ENCODE measurements at places on chromosomes 5 and 9.
A peak's percentile ranks its signal among the peaks of the same experiment; 100 is the strongest.

DNA sequence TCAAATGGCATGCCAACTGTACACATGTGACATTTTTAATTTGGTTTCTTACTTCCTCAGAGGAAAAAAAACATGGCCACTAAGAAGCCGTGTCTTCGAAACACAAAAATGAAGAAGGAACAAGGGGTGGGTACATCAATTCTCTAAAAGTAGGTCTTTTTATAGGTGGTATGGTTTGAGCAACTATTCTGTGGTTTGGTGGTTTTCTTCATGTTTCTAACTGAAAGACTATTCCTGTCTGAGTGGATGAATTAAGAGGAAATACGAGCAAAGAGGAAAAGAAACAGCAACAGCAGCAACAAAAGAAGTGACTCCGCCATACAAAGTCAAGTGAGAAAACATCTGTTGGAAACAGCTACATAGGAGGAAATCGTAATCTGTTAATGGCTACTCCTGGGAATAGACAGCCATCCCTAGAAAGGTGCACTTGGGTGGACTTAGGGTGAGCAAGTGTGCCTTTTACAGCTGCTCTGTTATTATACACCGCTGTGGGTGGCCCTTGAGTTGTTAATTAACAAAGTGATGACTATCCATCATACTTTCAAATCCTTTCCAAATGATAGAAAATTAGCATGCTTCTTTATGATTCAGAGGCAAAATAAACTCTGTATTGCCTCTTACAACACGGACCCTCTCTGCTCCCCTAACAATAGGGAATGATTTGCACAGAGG is 575.8 kb downstream of the TLE1 start:
- DNase-seq: peak; percentile 93

DNA sequence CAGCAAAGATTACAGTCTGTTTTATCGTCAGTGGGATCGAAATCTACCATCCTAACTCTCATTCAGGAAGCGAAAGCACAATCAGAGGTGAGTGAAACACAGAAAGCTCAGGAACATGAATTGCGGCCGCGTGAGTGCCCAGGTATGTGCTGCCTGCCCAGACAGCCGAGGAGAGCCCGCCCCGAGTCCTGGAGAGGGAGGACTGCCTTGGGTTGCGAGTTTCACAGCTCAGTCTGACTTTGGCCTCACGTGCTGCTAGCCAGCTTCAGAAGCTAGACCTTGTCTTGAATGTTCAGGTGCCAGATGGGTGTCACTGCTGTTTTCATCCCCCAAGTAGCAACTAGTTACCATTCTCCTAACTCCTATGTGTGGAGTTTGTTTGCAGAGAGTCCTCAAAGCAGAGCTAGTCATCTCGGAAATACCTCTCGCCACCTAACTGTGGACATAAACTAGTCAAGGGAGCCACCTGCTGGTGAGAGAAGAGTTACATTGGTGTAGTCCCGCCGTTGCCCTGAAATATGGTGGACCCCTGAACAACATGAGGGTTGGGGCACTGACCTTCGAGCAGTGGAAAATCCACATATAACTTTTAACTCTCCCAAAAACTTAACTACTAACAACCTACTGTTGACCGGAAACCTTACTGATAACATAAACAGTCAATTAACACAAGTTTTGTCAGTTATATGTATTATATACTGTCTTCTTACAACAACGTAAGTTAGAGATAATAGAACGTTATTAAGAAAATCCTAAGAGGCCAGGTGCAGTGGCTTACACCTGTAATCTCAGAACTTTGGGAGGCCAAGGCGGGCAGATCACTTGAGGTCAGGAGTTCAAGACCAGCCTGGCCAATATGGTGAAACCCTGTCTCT is 80.9 kb downstream of the GOLPH3 start:
- DNase-seq: peak; percentile 91

- DNase-seq: no peak
Observed at GRCh38 chr5:78639791-78640190, 8.8 kb downstream of the LHFPL2 start.

DNA sequence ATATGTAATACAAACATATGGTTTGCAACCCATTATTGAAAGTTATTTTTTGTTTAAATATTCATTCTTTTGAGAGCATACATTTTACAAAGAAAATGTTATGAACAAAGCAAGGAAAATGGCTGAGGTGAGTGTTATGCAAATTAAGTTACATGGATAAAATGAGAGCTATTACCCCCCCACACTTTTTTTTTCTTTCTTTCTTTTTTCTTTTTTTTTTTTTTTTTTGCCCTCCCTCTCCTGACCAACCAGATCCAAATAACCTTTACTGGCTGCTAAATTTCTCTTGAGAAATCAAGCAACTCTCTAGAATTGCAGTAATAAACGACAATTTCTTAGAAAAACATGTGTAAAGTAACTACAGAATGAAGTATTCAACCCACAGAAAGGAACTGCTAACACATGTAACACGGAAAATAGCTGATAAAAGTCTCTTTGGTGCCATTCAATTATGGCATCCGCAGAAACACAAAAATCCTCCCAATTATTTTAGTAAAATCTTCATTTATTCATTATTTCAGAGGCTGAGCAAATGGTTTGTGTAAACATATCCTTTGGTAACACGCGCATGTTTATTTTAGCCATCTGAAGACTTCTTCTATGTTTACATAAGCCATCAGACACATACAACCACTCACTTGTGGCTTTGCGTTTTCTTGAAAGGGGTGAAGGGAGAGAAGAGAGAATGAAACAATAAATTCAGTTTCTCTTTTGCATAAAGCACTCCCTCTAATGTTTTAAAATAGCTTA is 216.1 kb downstream of the NFIB start:
- DNase-seq: no peak

DNA sequence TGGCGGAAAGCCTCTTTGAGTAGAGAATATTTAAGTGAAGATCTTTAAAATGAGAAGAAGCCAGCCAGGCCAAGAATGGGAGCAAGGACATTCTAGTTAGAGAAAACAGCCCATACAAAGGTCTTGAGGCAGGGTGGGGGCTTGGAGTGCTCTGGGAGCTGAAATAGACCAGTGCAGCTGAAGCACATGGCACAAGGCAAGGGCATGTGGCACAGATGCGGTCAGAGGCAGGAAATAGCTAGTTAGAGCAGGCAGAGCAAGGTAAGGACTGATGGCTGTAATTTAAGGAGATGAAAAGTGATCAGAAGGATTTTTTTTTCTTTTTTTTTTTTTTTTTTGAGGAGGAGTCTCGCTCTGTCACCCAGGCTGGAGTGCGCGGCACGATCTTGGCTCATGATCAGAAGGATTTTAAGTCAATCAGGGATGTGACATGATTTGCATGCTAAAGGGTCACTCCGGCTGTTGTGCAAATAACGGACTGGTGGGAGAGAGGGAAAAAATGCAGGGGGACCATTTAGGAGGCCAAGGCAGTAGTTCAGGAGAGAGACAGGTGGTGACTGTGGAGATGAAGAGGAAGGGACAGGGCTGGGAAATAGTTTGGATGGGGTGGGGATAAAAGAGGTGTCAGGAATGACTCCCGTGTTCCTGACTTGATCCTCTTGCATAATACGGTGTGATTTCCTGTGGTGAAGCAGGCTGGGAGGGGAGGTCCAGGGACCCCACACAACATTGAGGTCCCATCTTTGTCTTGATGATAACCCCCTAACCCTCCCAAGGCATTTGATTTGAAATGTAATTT is 207.6 kb downstream of the HSPA4 start:
- DNase-seq: no peak

GRCh38 chr9:35920051-35920620 is 10.8 kb downstream of the SPAAR start:
- DNase-seq: no peak

- no peak for DNase-seq
Observed at GRCh38 chr9:125176636-125177035, 13.0 kb downstream of the PPP6C start.

DNA sequence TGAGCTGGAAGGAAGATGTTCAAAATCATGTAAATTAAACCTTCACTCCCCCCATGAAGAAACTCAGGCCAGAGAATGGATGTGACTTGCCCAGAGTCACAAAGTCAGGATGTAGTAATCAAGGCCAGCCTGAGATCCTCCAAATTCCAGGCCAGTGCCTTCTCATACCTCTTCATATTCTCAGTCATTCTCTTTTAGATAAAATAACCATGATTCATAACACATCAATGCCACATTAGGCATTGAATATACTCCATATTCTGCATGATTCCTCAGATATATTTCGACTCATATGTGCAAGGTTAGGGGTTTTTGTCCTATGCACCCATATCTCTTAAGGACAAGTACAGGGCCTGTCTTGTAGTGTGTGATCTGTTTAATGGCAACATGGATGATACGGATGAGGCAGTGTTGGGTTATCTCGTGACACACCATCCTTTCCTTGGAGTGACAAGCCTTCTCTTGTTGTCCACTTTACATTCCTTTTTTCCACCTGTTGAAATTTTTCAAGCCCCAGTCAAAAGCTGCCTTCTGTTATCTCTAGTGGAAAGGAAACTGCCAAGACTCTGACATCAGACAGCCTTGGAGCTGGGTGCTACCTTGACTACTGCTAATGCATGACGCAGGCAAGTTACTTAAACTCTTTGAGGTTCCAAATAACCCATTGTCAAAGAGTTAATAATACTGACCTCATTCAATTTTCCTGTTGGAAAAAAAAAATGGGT is 227.5 kb upstream of the NR4A3 start:
- DNase-seq: no peak

- DNase-seq: no peak
Observed at GRCh38 chr9:84255696-84256095, 84.9 kb downstream of the SLC28A3 start.

- no peak for DNase-seq
Observed at GRCh38 chr9:110049699-110050450, 158.1 kb downstream of the C9orf152 start.

- DNase-seq: peak; percentile 72
Observed at GRCh38 chr5:91641730-91642350, 258.7 kb upstream of the ARRDC3 start.

- DNase-seq: no peak
Observed at GRCh38 chr5:7925961-7926695, 57.2 kb downstream of the MTRR start.

GRCh38 chr9:115278326-115279035 is 160.5 kb upstream of the TNC start:
- no peak for DNase-seq

DNA sequence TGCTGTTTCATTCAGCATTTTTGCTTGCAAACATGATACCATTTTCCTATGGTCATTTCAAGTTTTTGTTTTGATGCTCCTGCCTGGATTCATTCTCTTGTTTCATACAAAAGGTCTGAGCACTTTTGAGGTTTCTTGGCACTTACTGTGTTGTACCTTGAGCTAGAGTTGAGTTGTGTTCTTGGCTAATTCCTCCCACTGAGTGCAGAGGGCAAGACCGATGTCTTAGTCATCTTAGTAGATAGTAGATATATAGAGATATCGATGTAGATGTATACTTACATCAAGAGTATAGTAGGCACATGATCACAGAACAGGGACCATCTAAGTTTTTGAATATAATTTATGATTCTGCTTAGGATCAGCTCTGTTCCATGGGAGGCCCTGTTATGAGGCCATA is 366.6 kb downstream of the OSTF1 start:
- DNase-seq: no peak

GRCh38 chr9:127506814-127507750 is 55.8 kb downstream of the LRSAM1 start:
- no peak for DNase-seq

- no peak for DNase-seq
Observed at GRCh38 chr9:130333041-130333711, 67.6 kb downstream of the HMCN2 start.

DNA sequence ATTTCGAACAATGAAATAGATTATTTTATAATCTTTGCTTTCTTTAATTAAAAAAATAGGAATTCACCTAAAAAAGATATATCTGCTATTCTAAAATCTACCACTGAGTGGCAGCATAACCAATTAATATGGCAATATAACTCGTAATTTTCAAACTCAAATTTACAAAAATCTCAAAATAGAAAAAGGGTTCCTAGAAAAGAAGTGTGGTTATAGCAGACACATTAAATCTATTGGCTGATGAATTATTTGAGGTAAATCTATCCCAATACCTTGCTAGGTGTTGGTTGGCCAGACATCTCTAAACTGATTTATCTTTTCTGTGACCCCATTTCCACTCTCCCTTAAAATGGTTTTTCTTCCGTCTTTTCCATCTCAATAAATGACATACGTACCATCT is 30.2 kb upstream of the NRG2 start:
- DNase-seq: peak; percentile 0

DNA sequence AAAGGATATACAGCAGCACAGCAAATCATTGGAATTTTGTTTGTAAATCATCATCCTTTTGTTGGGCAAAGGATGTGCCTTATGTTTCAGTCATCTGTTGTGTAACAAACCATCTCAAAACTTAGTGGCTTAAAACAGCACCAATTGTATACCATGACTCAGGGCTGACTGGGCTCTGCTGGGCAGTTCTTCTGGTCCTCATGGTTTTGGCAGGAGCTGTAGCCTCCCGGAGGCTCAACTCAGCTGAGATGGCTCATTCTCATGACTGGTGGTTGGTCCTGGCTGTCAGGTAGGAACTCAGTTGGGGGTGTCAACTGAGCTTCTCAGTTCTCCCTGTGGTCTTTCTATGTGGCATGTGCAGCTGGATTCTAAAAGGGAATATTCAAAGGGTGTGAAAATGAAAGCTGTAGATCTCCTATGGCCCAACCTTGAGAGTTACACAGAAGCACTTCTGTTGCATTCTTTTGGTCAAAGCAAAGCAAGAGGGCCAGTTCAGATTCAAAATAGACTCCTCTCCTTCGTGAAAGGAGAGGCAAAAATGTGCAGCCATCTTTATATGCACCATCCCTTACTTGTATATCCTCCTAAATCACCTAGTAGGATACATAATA is 39.1 kb upstream of the CPEB4 start:
- no peak for DNase-seq

DNA sequence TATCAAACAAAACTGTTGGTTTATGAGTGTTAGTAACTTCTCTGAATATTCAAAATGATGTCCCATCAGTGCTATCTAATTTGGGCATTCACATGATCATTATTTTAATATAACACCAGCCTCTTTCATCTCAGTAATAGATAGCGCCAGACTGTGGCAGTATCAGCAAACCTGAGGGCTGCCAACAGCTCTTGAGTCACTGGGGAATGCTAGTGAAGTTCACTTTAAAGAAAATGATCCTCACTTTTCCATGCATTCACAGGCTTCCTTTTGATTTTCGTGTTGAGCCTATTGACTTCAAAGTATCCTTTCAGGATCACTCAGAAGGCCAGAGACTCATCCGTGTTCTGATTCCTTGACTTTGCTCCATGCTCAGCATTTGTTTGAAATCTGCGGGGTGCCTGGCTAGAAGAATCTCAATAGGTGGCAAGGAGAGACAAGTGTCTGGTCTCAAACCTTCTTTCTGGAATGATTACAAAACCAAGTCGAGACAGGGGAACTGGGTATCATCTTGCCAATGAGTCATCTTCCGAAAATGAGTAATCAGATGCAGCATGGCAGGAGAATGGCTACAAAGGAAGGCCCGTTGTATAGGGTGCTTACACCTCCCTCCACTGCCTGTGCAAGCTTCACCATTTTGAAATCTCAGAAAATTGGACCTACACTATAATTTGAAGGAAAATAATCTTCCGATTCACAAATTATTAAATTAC is 509.1 kb downstream of the RASEF start:
- DNase-seq: no peak

DNA sequence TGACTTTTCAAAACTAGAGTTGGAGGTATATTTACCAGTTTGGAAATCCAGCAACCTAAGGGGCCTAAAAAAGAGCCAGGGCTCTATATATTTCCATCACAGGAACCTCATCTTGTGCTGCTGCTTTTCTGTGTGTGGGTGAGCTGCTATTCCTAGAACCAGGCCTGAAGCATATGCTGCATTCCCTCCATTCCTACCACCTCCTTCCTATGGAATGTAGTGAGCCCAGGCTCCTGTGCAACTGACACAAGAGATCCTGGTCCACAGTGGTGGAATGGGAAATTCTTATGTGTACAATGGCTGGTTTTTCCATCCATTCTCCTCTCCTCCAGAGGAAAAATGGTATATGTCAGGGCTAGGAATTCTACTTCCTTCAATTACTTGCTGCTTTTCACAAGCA is 39.1 kb downstream of the SPEF2 start:
- no peak for DNase-seq
